Sigmoid colon (tissue), 7 donors: ENCODE measurements at places on chromosomes 5 and 9. TPM values are rescaled to one million over a fixed set of nuclear protein-coding genes. Genes with fewer than 3 reads are reported as not detected.

DNA sequence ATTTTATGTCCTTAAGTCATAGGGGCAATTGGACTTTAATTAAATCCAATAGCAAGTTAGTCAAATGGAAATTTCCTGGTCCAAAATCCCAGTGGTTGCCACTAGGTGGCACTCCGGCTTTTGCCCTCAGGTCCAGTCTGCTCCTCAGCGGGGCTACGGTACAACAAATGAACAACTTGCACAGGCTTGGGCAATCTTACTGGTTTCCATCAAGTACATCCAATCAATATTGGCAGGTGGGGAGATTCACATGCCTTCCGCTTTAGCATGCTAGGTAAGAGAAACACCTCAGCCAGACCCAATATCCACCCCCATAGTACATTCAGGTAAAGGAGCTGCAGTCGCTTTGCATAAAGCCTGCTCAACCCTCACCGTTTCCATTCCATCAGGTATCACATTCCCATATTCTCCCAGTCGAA is 6.3 kb upstream of the MXD3 start:
- no peaks in the 10 kb centered on the region for H3K27me3 ChIP-seq
- no peaks in the 10 kb centered on the region for H3K4me1 ChIP-seq
- no peak overlapping the region for H3K27ac ChIP-seq
- H3K4me3 ChIP-seq = no peak overlapping the region
- peak; percentile 82 for DNase-seq
- peaks cover 3% of the 10 kb centered on the region for H3K36me3 ChIP-seq

DNA sequence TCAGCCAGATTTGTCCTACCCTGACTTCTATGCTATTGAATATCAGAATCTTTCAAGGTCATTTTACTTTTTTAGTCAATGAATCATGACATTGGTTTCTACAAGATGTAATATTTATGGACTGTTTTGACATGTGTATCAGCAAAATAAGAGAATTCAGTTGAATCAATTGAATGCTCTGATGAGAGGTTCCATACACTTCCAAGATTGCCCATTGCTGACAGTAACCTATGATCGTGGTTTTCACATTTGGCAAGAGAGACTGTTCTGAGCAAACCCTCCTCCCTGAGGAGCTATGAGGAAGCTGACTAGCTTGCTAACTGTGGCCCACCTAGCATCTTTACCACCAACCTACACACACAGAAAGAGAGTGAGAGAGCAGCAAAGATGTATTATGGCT is 56.7 kb upstream of the FST start:
- no peaks in the 10 kb centered on the region for H3K27me3 ChIP-seq
- no peaks in the 10 kb centered on the region for H3K36me3 ChIP-seq
- H3K27ac ChIP-seq = no peak overlapping the region
- H3K4me3 ChIP-seq = no peak overlapping the region

DNA sequence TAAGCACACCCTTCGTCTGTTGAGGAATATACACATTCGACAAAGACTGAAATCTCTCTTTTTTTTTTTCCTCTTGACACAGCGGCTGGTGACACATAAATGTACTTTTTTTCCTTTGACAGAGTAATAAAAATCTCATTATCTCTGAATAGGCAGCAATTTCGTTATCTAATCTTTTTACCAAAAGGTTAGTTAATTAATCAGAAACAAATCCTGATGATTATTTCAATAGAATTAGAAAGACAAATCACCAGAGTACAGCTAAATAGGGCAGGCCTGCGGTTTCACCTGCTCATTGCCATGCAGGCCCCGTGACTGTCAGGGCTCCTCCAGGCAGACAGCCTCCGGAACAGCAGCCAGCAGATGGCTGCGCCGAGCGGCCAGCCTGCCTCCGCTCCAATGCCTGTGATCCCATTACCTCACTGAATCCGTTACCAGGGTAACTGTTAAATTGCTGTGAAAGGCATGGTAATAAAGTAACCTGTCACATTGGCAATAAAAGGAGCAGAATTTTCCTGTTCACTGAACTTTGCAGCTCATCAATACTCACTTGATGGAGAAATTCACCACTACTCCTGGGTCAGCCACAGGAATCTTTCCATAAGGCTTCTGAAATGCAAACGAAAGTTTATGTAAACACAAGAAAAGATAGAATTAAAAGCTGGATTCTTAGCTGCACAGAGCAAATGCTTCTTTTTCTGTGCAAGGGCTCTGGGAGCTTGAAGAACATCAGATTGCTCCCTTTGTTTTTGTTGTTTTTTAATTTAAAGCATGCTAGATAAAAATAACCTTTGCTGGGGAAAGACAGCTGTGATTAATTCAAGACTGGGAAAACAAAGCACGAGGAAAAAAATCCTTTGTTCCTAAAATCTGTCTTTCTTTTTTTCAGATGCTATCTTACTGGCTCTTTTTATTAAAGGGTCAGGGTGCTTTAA is 666.4 kb upstream of the ZNF608 start:
- H3K27ac ChIP-seq = peak overlapping the region; percentile 79
- H3K4me1 ChIP-seq = peaks cover 61% of the 10 kb centered on the region
- H3K27me3 ChIP-seq = no peaks in the 10 kb centered on the region
- no peaks in the 10 kb centered on the region for H3K36me3 ChIP-seq
- H3K4me3 ChIP-seq = no peak overlapping the region

GRCh38 chr5:103340132-103340531 is 81.6 kb downstream of the MACIR start:
- no peak overlapping the region for H3K4me3 ChIP-seq
- H3K27me3 ChIP-seq = no peaks in the 10 kb centered on the region
- DNase-seq = no peak
- no peaks in the 10 kb centered on the region for H3K36me3 ChIP-seq

DNA sequence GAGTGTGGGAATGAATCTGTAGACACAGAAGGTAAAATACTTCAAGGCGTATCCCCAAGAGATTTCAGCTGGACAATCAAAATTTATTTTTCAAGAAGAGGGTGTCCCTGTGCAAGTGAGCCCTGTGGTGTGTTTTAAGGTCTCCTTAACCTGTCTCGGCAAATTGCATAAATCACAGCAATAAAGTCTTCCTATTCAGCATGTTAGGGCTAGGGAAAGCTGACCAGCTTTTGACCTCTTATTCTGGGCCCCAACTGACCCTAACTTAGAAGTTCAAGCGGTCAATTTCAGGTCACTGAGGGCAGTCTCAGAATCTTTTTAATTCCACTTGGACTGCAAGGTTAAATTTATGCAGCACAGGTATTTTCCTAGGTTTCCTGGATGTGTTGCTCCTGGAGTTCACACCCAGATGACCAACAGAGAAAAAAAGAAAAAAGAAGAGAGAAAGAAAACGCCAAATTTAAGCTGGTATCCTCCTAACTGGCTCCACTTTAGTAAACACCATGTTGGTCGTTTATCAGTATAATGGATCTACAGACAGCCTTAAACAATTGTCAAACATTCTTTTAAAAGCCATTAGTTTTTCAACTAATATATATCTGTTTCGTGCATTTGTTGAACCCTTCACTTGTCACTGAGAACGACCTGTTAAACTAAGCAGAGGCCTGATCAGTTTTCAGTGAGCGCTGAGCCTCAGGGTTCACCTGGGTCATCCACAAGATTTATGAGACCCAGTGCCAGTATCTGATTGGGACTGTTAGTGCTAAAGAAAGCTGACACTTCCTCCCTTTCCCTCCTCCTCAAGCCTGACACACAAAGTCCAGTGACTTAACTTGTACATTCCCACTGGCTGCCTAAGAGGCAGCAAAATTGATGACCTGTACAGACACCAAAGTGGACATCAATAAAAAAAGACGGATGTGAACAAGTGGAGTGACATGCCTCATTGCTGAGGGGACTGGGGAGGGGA is 546.1 kb downstream of the NR2F1-AS1 start:
- no peaks in the 10 kb centered on the region for H3K27me3 ChIP-seq
- no peaks in the 10 kb centered on the region for H3K4me1 ChIP-seq
- no peak overlapping the region for H3K4me3 ChIP-seq
- DNase-seq = no peak

- H3K27me3 ChIP-seq = no peaks in the 10 kb centered on the region
- no peak overlapping the region for H3K4me3 ChIP-seq
- peak; percentile 63 for DNase-seq
- H3K4me1 ChIP-seq = peaks cover 16% of the 10 kb centered on the region
- H3K36me3 ChIP-seq = no peaks in the 10 kb centered on the region
Measured at GRCh38 chr5:179287631-179288030, 57.6 kb downstream of the ADAMTS2 start.

DNA sequence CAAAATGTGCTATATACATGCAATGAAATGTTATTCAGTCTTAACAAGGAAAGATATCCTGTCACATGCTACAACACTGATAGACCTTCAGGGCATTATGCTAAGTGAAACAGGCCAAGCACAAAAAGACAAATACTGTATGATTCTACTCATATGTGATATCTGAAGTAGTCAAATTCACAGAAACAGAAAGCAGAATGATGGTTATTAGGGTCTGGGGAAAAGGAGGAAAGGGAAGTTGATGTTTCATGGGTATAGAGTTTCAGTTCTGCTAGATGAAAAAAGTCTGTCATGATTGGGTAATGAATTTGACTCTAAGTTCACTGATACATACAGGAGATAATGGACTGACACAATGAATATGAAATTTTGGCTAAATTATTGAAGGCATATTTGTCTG is 11.2 kb upstream of the RIC1 start:
- H3K4me1 ChIP-seq = peaks cover 15% of the 10 kb centered on the region
- H3K36me3 ChIP-seq = no peaks in the 10 kb centered on the region
- no peaks in the 10 kb centered on the region for H3K27me3 ChIP-seq
- no peak overlapping the region for H3K27ac ChIP-seq
- no peak overlapping the region for H3K4me3 ChIP-seq
- no peak for DNase-seq

Gene LECT2
- total RNA-seq = not detected

Gene NUTM2F
- total RNA-seq = not detected

- H3K36me3 ChIP-seq = no peaks in the 10 kb centered on the region
- no peak for DNase-seq
- H3K27me3 ChIP-seq = no peaks in the 10 kb centered on the region
- no peaks in the 10 kb centered on the region for H3K4me1 ChIP-seq
- H3K27ac ChIP-seq = no peak overlapping the region
- no peak overlapping the region for H3K4me3 ChIP-seq
Measured at GRCh38 chr9:106017198-106017740, 322.9 kb downstream of the TMEM38B start.

Gene SLC45A2
- 0.27 TPM for total RNA-seq

GRCh38 chr5:124921694-124922093 is 175.3 kb upstream of the ZNF608 start:
- H3K27ac ChIP-seq = no peak overlapping the region
- DNase-seq = no peak
- no peaks in the 10 kb centered on the region for H3K36me3 ChIP-seq

GRCh38 chr5:170469414-170469813 is 34.4 kb upstream of the KCNIP1 start:
- no peaks in the 10 kb centered on the region for H3K4me1 ChIP-seq
- H3K36me3 ChIP-seq = no peaks in the 10 kb centered on the region
- no peak overlapping the region for H3K27ac ChIP-seq
- no peak for DNase-seq
- no peak overlapping the region for H3K4me3 ChIP-seq
- no peaks in the 10 kb centered on the region for H3K27me3 ChIP-seq

GRCh38 chr5:10615693-10616092 is 51.8 kb downstream of the ANKRD33B start:
- no peaks in the 10 kb centered on the region for H3K4me1 ChIP-seq
- H3K27me3 ChIP-seq = no peaks in the 10 kb centered on the region
- no peak overlapping the region for H3K4me3 ChIP-seq
- H3K27ac ChIP-seq = no peak overlapping the region
- DNase-seq = no peak

Gene PCDHGB7
- 19.4 TPM for total RNA-seq

GRCh38 chr9:118414676-118415075 is 710.5 kb downstream of the TLR4 start:
- DNase-seq = no peak
- no peak overlapping the region for H3K4me3 ChIP-seq
- H3K36me3 ChIP-seq = no peaks in the 10 kb centered on the region
- H3K27me3 ChIP-seq = no peaks in the 10 kb centered on the region

Gene FAM169A
- 1.2 TPM for total RNA-seq

DNA sequence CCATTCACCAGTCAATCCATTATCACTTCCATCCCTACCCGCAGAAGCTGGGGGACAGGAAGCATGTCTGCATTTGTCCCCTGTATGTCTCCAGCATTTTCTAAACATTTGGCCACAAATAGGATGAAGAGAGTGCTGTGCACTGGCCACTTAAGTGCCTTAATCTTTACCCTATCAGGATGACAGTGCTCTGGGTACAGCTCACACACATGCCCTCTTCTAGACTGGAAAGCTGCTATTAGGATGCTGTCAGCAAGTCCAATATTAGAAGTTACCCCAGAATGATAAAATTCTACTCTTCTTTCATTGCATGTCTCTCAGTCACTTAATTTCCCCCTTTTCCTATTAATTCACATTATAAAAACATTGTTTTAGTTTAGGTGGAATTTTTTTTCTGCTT is 168.4 kb downstream of the RASEF start:
- H3K36me3 ChIP-seq = no peaks in the 10 kb centered on the region
- no peak overlapping the region for H3K4me3 ChIP-seq
- no peak overlapping the region for H3K27ac ChIP-seq
- no peaks in the 10 kb centered on the region for H3K27me3 ChIP-seq
- H3K4me1 ChIP-seq = no peaks in the 10 kb centered on the region

DNA sequence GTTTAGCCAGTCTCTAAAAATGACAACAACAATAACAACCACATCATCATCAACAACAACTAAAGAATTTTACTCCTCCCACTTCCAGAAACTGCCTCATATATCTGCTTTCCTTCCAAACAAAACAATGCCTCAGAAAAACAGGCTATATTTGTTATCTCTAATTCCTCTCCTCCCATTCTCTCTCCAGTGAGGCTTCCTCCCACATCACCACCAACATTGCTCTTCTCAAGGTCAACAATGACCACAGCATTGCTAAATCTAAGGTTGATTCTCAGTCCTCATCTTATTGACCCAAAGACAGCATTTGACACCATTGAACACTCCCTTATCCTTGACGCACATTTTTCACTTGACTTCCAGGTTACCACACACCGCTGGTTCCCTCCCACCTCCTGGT is 38.1 kb upstream of the PRUNE2 start:
- no peaks in the 10 kb centered on the region for H3K4me1 ChIP-seq
- no peak overlapping the region for H3K4me3 ChIP-seq
- no peak overlapping the region for H3K27ac ChIP-seq

DNA sequence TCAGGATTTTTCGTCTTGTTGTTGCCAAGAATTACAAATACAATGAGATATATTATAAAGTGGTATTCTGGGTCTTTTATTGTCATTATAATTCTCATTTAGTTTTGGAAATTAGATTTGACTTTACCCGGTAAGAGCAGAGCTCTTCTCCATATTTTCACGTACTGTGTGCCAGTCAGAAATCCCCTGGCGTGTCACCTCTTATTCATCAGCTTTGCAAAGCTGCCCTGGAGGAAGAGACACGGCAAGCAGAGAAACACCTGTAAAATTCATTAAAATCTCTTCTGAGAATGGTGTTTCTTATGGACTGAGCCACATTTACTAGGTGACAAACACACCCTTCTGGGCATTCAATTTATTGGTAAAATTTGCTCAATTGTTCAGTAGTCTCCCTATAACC is 440.4 kb downstream of the HINT1 start:
- no peak overlapping the region for H3K4me3 ChIP-seq
- H3K27ac ChIP-seq = no peak overlapping the region
- H3K27me3 ChIP-seq = no peaks in the 10 kb centered on the region
- H3K36me3 ChIP-seq = no peaks in the 10 kb centered on the region
- H3K4me1 ChIP-seq = no peaks in the 10 kb centered on the region
- DNase-seq = no peak

- H3K4me3 ChIP-seq = no peak overlapping the region
- DNase-seq = no peak
- no peaks in the 10 kb centered on the region for H3K27me3 ChIP-seq
- H3K36me3 ChIP-seq = no peaks in the 10 kb centered on the region
- peaks cover 49% of the 10 kb centered on the region for H3K4me1 ChIP-seq
- peak overlapping the region; percentile 21 for H3K27ac ChIP-seq
Measured at GRCh38 chr9:130118841-130119518, 53.2 kb upstream of the NCS1 start.

Gene AQP3
- 4.4 TPM for total RNA-seq
